ENCODE measurements at places on chromosomes 7 and 10. TPM values are rescaled to one million over a fixed set of nuclear protein-coding genes. Genes with fewer than 3 reads are reported as not detected.

The MAT1A gene
- 0.11 TPM for total RNA-seq

The NPC1L1 gene
- total RNA-seq = 0.18 TPM

The CALD1 gene
- total RNA-seq = 71.8 TPM

The EFCAB10 gene
- total RNA-seq = 0.70 TPM

The DMTF1 gene
- total RNA-seq = 117 TPM

The ASB15 gene
- not detected for total RNA-seq

- no peaks in the 10 kb centered on the region for H3K27me3 ChIP-seq
- DNase-seq = no peak
- no peak overlapping the region for H3K4me3 ChIP-seq
Observed at GRCh38 chr7:4856336-4857057, 5.3 kb downstream of the PAPOLB start.

- peak; percentile 61 for DNase-seq
- no peaks in the 10 kb centered on the region for H3K36me3 ChIP-seq
- no peak overlapping the region for H3K27ac ChIP-seq
- no peaks in the 10 kb centered on the region for H3K27me3 ChIP-seq
- H3K4me3 ChIP-seq = no peak overlapping the region
Observed at GRCh38 chr7:2247141-2247995, 5.3 kb downstream of the NUDT1 start.

DNA sequence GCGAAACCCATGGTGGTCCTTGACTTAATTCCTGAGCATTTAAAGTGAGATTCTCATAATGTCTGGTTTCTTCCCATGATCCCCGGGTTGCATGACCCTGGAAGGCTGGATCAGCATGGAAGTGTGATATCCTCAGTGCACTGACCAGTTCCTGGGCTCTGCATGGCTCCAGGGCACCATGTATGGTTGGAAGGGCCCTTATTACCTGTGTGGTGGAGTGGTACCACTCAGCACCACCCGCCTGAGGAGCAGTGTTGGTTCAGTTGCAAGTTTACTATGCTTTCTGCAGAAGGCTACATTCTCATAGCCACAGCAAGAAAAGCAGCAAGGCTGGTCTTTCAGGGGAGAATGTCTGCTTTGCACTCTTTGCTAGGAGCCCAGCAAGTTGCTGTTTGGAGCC lies 325.7 kb upstream of the MKI67 start:
- no peaks in the 10 kb centered on the region for H3K36me3 ChIP-seq
- peaks cover 4% of the 10 kb centered on the region for H3K27me3 ChIP-seq
- no peak overlapping the region for H3K27ac ChIP-seq

DNA sequence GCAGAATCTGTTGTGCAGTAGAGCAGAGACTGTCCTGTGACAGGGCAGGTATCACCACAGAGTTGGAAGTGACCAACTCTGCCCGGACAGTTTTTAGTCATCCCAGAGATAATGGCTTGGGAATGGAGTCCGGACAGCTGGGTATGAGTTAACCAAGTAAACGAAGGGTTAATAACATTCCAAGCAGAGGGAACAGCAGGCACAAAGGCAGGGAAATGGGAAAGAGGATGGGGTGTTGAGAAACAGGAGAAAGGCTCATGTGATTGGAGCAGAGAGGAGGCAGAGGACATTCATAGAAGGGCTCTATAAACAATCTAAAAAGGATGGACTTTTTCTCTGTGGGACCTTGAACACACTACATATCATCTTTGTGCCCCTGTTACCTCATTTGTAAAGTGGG lies 132.2 kb upstream of the YAE1 start:
- no peak overlapping the region for H3K4me3 ChIP-seq
- peaks cover 11% of the 10 kb centered on the region for H3K4me1 ChIP-seq
- no peak for DNase-seq
- H3K36me3 ChIP-seq = peaks cover 12% of the 10 kb centered on the region
- no peaks in the 10 kb centered on the region for H3K27me3 ChIP-seq

GRCh38 chr10:91366704-91367103 lies 43.4 kb upstream of the HECTD2 start:
- peaks cover 6% of the 10 kb centered on the region for H3K36me3 ChIP-seq
- no peaks in the 10 kb centered on the region for H3K4me1 ChIP-seq
- H3K27ac ChIP-seq = no peak overlapping the region
- no peak for DNase-seq
- no peaks in the 10 kb centered on the region for H3K27me3 ChIP-seq
- no peak overlapping the region for H3K4me3 ChIP-seq

DNA sequence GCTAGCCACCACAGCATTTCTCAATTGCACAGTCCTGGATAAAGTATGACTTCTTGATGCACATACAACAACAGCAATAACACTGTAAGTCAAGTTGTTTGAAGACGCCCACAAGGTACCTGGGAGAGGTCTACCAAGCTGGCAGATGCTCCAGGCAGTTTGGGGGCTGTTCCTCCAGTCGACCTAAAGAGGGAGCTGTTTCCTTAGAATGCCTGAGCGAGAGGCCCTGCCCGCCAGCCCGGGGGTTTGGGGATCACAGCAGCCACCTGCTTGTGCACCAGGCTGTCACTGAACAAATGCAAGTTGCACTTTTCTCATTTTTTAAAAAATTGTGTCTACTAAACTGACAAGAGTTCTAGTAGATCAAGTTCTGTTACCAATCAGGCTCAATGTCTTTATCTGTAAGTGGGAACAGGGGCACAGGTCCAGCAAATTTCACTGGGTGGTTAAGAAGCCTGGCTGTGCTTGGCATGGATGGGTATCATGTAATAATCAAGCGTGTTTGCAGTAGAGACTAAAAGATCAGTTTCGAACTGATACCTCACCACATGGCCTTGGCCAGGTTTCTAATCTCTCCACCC lies 193.8 kb upstream of the ADO start:
- H3K36me3 ChIP-seq = peaks cover 3% of the 10 kb centered on the region
- H3K27me3 ChIP-seq = no peaks in the 10 kb centered on the region
- peaks cover 26% of the 10 kb centered on the region for H3K4me1 ChIP-seq
- peak; percentile 62 for DNase-seq
- peak overlapping the region; percentile 69 for H3K4me3 ChIP-seq

DNA sequence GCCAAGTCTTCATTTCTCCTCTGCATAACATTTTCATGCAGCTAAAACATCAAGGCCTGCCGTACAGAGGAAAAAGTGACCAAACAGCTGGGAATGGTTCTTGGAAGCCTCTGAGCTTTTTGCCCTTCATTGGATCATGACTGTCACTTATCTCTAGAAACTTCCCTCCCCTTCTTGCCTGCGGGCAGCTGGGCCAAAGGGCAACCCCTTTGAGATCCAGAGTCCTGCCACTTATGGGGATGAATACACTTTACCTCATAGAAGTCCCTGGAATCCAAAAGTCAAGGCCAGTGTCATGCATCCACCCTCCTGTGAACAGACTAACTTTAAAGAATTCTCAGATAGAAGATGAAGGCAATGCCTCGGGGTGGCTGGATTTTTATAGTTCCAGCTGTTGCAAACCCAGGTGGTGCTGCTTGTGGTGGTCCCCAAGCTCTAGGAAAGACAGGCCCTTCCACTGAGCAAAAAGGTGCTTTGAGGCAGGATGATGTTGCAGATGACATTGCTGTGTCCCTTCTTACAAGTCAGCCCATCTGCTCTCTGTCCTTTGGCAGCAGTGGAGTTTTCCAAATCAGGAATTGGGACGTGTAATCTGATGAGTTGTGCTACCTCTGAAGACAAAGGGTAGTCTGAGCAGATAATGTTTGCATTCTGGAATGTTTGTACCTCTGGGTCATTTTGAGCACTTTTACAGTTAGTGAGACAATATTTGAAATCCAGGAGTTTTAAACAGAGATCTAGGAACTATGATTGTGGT lies 64.2 kb downstream of the LRMDA start:
- H3K4me3 ChIP-seq = no peak overlapping the region
- H3K27ac ChIP-seq = no peak overlapping the region
- no peaks in the 10 kb centered on the region for H3K36me3 ChIP-seq
- peaks cover 24% of the 10 kb centered on the region for H3K4me1 ChIP-seq

GRCh38 chr10:79071396-79071923 lies 2.7 kb downstream of the ZMIZ1 start:
- peak; percentile 29 for DNase-seq
- H3K27ac ChIP-seq = peak overlapping the region; percentile 97
- peaks cover 65% of the 10 kb centered on the region for H3K4me1 ChIP-seq
- peaks cover 5% of the 10 kb centered on the region for H3K27me3 ChIP-seq
- peak overlapping the region; percentile 98 for H3K4me3 ChIP-seq
- no peaks in the 10 kb centered on the region for H3K36me3 ChIP-seq

DNA sequence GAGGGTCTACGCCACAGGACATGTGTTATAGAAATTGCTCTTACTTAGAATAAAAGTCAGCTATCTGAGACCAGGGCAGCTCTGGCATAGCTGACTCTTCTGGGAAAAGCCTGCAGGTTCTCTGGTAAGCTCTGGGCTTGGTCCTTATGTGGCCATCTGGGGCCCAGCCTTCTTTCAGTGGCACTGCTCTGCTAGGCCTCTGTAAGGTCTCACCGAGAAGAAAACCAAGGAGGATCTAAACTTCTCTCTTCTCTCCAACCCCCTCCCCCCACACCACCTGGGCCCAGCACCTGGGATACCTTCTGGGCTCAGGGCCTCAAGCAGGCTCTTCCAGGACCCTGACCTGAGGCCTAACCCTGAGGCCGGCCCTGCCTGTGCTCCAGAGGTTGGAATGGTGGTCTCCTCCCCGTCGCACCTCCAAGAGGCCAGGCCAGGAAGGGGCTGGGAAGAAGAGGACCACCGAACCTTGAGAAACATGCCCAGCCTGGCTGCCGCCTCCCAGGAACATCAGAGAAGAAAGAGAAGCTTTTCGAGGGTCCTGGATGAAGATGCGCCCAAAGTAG lies 323.6 kb downstream of the GFRA1 start:
- no peak overlapping the region for H3K4me3 ChIP-seq
- no peak overlapping the region for H3K27ac ChIP-seq
- no peaks in the 10 kb centered on the region for H3K27me3 ChIP-seq
- no peaks in the 10 kb centered on the region for H3K4me1 ChIP-seq
- no peak for DNase-seq

Data from neural crest cell (in vitro differentiated cells).